ENCODE measurements at places on chromosomes 3 and 15.

GRCh38 chr3:49593041-49593440 lies 38.8 kb downstream of the BSN start:
- DNase-seq: no peak

DNA sequence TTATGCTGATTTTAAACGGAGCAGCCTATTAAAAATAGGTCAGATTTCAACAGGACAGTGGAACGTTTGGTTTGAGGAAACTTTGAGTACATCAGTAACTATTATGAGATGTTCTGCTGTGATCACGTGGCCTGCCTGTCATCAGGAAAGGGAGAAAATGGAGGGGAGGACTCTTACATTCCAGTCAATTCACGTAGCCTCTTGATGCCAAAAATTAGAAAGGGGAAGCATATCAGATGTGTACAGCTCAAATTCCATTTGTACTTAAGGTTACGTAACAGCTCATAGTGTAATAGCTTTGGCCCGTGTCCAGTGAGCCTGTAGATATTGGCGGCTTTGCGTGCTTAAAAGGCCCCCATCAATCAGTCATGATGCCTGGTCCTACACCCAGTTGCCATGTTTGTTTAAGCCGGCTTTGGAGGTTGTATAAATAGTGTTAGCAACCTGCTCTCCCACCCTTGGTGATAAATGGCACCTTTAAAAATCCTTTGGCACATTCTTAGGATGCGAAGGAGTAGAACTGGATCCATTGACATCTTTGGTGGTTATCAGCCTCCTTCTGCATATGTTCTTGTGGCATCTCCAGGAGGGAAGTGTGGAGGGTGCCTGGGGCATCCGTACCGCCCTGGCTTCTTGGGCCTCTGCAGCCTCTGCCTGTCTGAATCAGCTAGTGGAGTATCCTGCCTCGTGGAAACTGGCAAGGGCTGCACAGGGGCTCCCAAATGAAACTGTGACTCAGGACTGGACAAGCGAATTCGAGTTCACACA lies 163.9 kb downstream of the THSD4 start:
- DNase-seq: peak; percentile 93

DNA sequence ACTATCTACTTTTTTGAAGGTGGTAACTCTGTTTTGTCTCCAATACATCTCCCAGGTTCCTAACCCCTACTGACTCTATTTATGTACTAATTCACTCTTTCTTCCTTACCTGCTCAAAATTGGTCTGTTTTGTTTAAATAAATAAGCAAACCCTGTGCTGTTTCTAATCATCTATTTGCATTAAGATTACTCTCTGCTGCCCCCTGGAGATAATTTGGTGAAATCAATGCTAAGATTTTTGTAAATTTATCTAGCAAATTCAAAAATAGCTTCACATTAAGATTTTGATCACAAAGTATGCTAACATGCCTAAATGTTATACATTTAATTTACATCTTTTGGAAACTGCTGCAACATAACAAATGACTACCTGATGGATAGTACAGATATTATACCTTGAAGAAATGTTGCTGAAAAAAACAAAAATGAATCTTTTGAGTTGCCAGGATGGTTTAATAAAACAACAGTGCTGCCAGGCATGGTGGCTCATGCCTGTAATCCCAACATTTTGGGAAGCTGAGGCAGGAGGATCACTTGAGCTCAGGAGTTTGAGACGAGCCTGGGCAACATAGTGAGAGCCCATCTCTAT lies 4.4 kb upstream of the CD200R1 start:
- peak; percentile 59 for DNase-seq

DNA sequence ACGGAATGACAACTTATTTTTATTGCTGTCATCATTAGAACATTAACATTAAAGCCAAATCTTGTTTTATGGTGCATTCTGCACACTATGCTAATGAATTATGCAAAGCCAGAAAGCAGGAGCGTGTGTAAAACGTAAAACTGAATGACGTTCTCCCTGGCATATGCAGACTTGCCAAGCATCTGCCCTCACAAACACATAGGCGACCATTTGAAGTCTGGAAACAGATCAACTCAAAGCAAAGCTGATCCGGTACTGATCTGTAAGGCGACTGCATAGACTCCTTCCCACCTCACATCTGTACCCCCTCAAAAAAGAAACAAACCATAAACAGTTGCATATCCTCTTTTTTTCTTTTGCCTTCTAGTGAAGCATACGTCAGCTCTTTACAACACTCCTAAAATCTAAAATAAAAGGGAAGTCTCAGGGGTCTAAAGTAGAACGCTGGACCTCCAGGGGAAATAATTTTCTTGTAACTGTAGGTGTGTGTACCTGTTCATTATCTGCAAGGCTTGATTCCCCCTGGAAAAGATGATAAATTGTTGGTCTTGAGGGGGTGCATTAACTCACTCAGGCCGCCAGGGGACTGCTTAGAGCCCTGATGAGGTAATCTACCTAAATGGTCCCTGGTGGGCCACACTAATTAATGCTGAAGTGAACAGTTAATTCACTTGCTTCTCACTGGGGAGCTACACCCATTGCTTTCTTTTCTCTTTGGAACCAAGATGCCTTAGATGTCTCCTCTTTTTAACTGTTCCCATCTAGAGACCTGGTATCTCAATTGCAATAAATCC lies 231.4 kb downstream of the CDIN1 start:
- no peak for DNase-seq

DNA sequence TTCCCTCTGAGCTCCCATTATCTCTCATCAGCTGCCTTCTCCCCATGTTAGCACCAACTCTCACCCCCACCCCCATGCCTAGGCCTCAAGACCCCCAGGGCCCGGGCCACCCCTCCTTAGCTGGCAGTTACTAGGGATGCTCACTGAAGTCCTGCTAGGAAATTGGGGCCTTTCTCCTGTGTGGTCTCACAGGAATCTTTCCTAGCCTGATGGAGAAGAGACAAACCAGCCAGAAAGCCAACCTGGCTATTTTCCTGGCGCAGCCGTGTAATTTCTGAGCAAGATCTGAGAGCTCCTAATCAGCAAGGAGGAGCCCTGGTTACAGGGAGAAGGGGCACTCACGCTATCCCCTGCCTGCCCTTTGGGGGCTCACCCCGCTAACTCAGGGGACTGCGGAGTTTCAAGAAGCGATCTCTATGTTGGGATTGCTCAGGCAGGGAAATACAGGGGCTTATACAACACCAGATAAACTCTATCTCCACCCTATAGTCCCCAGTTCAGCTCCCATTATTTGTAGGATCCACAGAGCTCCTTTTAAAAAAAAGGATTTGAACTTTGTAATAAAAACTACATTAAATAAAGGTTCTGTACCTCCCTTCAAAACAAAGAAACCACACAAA lies 25.2 kb downstream of the NR2F2 start:
- no peak for DNase-seq

DNA sequence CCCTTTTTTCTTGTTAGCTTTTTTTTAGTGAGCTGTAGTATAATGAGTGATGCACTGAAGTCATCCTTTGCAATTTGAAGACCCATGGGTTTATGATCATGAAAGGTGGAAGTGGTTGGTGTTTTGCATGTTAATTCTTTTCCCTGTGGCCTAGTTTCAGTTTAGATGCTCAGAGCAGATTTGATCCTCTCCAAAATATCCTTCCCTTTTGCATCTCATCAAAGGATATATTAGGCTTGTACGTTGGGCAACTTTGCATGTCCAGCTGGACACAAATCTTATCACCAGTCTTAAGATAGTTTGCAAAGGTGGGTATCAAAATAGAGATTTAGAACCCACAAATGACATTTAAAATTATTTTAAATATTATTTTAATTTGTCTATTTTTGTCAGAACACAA lies 72.7 kb downstream of the MYRIP start:
- DNase-seq: no peak

DNA sequence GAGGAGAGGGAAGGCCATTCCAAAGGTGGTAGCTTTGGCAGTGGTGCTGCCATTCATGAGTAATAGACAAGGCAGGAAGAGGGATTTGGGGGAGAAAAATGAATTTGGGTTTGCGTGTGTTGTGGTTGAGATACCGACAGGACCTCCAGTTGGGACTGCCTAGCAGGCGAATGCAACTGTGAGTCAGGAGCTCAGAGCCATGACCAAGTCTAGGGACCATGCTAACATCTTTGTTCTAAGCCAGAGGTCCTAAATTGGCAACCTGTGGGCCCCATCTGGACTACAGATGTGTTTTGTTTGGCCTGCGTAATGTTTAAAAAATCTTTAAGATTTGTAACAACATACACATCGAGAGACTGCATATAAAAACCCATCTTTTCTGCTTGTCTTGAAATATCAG lies 61.6 kb downstream of the SAMMSON start:
- no peak for DNase-seq

DNA sequence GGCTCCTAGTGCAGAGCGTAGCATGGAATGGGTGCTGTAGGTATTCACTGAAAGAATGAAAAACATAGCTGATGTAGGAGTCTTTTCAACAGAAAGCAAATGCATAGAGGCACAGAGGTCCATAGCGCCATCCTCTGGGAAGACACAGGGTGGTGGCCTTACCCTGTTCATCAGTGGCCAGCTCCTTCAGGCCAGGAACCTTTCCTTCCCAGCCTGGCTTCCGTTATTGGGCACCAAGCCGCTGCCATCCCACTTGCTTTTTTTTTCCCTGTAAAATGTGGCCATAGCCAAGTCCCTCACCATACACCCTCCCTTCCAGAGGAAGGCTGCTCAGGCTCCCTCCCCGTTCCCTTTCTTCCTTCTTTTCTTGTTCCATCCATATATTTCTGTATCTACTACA lies 118.1 kb downstream of the ZNF621 start:
- DNase-seq: no peak

DNA sequence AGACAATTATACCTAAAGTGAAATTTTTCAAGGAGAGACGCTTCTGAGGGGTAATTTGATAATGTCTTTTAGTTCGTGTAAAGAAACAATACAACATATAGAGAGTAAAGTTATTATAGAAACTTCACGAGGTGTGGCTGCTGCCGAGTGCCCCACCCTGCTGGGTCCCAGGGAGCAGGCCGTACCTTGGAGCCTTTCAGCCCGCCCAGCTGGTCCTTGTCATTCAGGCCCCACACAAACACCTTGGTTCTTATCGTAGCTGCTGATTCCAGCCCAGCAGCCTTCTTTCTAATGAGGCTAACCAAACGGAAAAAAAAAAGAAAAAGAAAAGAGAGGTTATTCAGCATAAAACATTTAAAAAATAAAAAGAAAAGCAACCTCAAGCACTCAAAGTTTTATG lies 83.1 kb upstream of the OCA2 start:
- DNase-seq: no peak

GRCh38 chr3:177561365-177561764 lies 364.1 kb upstream of the TBL1XR1 start:
- no peak for DNase-seq

- DNase-seq: peak; percentile 90
These were observed 63.7 kb downstream of the LRCH3 start for GRCh38 chr3:197854596-197855343.

- DNase-seq: no peak
These were observed 37.4 kb upstream of the CCDC174 start for GRCh38 chr3:14614189-14614588.

GRCh38 chr3:189122110-189122509 lies 49.7 kb upstream of the TPRG1 start:
- no peak for DNase-seq

- peak; percentile 97 for DNase-seq
These were observed 68.7 kb downstream of the CHRD start for GRCh38 chr3:184448321-184449160.

DNA sequence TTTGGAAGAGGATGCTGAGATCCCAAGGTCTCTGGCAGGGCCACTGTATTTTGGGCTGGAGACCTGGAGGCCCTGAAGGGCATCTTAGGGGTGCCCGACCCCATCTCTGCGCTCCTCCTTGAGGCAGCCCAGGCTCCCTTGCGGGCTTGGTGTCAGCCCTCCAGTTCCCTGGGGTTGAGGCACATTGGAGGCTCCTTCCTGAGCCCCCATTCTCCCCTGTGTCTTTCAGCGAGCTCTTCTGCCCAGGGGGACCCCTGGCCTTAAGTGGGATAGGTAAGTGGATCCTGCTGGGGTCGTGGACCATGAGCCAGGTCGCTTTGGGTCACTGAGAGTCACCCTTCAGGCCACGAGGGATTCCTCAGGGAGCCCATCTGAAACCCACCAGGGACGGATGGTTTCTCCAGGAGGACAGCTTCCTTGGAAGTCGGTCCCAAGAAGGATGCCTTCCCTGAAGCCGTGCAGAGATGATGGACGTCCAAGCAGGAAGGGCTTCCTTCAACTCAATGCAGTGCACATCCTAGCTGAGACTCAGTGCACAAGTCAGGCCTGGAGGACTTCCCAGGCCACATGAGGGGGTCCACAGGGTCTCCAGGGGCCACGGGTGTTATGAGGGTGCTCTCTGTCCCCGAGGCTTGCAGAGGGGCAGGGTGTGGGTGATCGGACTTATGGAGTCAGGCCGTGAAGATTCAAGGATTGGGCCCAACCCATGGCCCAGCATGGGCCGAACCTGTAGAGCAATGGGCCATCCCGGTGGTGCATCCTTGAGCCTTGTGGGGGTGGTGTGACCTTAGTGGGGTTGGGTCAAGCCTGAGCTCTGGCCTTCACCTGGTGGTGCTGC lies 224.3 kb downstream of the SNRPN start:
- DNase-seq: no peak

DNA sequence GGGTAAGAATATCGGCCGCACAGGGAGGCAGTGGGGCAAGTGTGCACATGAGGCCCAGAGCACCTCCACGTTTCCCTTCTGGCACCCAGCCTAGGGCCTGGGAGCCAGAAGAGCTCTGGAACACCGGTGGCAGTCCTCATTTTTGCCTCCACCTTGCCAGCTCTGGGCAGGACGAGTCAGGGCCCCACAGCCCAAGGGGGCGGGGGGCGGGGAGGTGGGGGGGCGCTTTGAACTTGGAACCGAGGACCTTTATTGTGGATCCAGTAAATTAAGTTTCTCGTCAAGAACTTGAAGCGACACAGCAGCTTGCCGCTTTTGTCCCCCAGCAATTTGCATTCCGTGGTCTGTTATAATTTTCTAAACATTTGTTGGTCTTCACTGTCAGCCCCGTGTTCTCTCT lies 66.8 kb downstream of the SLC6A11 start:
- DNase-seq: no peak

DNA sequence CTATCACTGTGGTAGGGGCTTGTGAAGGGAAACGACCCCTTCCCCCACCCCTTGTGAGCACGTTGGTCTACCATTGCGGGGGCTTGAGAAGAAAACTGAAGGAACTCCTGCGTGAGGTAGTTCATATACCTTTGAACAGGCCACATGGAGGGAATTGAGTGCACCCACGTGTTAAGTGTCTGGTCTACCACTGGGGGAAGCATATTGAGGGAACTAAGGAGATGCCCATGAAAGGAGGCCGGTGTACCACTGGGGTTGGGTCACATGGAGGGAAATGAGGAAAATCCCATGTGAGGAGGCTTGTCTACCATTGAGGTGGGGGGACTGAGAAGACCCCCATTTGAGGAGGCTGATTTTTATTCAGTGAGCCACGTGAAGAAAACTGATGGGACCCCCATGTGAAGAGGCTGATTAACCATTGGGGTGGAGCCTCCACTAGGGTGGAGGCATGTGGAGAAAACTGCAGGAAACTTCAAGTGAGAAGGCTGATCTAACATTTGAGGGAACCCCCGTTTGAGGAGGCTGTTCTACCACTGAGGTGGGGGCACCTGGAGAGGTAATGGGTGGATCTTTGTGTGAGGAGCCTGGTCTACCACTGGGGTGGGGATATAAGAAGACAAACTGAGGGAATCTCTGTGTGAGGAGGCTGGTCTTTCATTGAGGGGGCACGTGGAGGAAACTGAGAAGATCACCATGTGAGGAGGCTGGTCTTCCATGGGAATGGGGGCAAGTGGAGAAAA lies 163.2 kb downstream of the FBLN2 start:
- DNase-seq: no peak

GRCh38 chr3:160638184-160638583 lies 38.8 kb upstream of the ARL14 start:
- DNase-seq: no peak
